ENCODE measurements at places on chromosomes 4 and X.

DNA sequence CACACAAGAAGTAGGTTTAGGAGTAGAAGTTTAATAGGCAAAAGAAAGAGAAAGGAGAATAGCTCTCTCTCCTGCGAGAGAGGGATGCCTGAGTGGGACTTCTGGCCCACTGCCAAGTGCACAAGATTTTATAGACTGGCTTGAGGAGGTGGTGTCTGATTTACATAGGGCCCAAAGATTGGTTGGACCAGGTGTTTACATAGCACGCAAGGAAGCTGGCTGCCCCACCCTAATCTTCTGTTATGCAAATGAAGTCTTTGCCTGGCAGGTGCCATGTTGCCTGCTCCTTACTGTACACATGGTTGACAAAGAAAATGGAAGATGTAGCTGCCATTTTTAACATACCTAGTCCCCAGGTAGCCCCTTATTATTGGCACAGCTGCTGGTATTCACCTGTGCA lies 170.8 kb upstream of the GATB start:
- DNase-seq, result no peak

- no peak for DNase-seq
These were observed 9.9 kb downstream of the CASK start for GRCh38 chrX:41913476-41913875.

DNA sequence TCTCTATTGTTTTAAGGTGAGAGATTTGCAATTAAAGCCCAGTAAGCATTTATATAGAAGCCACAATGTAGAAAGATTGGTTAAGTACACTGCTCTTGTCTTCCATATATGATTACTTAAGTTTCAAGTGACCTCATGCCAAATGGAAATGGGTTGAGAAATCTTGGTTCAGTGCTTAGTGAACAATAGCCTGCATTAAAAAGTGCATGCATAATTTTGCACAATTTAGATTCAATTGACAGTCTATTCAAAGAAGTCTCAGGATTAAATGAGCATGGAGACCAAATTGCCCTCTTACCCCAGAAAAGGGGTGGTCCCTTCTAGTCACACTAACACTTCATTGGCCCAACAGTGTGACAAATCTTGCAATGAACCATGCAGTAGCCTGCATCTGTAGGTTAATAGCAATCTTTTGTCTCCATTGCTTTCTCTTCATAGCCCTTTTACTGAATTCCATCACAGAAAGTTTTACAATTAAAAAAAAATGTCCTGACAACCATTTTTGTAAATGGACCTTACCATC lies 93.6 kb downstream of the HHIP start:
- DNase-seq, result no peak

DNA sequence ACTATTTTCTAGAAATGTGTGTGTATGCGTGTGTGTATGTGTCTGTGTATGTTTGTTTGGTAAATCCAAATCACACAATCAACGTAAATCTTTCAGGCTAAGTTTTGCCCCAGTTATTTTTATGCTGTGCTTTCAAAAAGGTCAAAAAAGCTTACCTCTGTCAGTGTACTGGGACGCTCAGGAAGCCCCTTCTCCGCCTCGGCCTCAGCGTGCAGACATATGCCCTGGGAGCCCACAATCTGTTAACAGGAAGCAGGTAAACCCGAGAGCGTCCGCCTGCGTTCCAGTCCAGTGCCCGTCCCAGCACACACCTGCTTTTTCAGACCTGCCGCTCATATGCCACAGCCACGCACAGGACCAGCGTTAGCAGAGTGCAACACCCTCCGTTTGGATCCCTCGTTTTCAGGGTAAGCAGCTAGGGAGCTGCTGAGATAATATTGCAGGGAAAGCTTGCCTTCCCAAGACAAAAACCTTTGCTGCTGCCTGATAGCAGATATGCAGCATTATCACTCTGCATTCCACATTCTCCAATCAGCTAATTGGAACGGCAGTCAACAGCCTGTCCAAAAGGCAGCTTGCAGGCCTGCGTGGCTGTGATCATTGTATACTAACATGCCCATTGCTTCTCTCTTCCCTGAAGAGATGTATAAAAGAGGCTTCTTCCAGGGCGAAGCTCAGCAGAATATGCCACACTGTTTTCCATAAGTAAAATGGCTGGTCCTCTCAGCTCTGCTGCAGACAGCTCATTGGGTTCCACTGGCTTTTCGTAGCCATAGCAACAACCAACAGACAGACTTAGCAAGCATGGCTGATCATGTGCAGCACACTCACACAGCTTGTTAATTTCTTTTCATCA lies at the start of gene SORBS2:
TSS of gene SORBS2 (minus strand) at position 686 of the 856 bp plus-strand sequence. CDS start 121,623 bp downstream, outside the sequence.
- DNase-seq, result no peak

- peak; percentile 57 for DNase-seq
These were observed 41.8 kb downstream of the CLCN3 start for GRCh38 chr4:169662206-169662605.

DNA sequence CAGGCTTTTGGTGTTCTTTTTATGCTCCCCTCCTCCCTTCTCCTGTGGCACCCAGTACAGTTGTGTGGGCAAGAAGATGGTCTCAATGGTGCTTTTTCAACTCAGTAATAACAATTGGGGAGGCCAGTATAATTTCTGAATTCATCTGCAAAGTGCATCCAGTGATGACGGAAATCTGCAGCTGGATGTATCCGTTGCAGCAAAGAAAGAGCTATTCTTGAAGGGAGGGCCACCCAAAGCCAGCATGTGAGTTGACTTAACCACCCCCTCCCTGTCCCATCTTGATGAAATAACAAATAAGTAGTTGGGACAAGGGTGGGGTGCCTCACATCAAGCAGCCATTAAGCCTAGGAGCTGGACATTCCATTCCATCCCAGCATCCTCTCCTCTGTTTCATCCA lies 30.7 kb downstream of the TSC22D3 start:
- DNase-seq, result no peak

DNA sequence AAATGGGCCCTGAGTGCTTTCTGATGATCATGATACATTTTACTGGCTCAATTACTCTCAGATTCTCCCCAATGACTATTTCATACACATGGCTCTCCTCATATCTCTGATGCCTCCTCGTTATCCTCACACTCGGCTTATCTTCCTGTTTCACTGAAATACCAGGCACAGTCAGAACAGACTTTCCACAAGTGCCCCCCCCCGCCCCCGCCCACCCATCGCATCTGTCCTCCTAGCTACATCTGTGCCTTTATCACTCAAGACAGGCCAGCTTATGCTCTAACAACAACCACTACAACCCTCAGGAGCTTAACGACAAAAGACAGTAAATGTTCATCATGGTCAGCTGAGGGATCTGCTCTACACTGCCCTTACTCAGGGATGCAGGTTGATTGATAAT lies 610.6 kb upstream of the DIPK2B start:
- peak; percentile 74 for DNase-seq

DNA sequence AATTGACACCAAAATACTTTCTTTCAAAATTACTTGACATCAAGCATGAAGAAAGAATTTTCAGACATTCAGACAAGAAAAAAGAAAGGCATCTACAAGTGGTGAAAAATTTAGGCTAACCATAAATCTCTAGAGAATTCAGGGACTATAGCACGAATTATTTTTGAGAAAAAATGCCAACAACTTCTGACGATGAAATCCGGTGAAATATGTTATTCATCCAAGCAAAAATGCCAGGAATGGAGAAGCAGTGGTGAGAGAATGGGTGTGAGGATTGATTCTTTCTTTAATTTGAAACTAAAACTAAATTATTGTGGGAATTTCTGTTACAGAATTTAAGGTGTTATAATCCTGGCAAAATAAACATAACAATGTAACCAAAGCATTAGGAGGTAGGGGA lies 69.4 kb upstream of the SORBS2 start:
- DNase-seq, result no peak

DNA sequence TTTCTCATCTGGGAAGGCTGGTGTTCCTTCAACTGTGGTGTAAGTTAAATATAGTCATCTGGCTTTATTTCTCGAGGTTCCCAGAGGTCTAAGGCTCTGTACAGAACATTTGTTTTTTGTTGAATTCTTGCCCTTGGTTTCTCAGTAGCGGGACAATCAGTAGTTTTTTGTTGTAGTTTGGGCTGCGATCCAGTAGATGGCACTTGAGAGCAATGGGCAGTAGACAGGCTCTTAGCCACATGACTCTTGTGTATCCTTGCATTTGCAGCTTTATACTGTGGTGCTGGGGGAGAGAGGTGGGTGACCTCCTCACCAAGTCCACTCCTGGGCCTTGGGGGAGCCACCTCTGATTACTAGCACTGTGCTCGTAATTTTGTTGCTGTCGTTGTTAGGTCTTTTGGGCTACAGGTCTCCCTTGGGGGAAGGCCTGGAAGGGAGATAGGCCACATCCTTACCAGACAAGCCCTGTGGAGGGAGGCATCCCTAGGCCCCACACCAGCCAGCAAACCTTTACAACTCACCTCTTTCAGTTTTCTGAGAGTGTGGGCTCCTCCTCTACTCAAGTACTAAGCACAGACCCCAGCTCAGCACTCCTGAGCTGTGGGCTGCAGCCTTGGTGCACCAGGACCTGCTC lies 8.1 kb downstream of the ETDB start:
- peak; percentile 28 for DNase-seq

DNA sequence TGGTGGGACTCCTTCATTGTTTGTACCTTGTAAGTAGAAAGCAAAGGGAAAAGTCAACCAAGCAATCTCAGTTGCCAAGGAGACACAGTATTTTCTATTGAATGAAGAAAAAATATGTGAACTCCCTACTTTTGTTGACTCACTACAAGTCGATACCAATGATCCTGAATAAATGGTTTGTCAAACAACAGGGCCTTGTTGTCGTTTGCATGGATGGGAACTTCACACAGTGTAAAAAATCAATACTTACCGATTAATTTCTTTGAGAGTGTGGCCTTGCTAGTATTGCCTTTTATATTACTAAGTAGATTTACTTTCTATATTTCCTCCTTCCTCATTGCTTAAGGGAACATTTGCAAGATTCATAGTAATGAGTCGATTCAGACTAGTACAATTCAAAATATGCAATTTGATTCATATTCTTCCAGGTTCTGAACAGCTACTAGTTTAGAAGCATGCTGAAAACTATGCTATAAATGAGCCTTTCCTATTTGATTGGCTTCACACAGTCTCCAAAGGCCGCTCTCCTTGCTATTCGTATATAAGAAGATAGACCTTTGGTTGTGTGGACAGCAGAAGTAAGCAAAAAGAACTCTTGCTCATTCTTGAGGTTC lies 108.0 kb downstream of the ZNF330 start:
- no peak for DNase-seq

DNA sequence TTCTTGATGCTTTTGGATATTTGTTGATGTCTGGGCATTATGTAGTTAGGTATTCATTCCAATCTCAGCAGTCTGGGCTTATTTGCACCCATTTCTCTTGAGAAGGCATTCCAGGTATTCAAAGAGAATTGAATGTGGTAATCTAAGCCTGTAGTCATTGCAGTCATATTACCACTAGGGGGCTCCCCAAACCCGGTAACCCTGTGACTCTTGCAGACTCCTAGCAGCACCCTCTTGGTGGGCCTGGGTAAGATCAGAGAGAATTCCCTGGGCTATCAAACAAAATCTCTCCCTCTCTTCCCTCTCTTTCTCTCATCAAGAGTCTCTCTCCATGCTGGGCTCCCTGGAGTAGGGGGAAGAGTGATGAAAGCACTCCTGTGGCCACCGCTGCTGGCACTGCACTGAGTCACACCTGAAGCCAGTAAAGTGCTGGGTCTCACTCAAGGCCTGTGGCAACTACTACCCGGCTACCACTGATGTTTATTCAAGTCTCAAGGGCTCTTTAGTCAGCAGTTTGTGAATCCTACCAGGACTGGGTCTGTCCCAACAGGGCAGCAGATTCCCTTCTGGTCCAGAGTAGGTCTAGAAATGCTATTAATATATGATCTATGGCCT lies 187.7 kb upstream of the NUDT10 start:
- DNase-seq, result peak; percentile 14

DNA sequence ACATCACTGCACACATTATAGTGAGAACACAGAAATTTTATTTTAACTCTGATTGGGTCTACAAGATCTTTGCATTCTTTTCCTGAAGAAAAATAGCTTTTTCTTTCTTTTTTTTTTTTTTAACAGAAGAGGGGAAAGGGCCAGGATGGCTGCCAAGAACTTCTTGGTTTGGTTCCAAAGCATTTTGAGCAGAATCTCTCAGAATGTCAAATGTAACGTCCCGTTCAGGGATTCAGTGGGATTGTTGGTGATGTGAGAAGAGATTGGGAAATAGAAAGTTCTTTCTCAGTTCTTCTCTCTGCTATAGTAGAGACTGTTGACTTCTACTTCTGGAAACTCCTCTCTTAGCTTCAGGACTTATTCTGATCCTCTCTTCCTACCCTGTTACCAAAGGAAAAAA lies 70.9 kb upstream of the CBR4 start:
- DNase-seq, result no peak

DNA sequence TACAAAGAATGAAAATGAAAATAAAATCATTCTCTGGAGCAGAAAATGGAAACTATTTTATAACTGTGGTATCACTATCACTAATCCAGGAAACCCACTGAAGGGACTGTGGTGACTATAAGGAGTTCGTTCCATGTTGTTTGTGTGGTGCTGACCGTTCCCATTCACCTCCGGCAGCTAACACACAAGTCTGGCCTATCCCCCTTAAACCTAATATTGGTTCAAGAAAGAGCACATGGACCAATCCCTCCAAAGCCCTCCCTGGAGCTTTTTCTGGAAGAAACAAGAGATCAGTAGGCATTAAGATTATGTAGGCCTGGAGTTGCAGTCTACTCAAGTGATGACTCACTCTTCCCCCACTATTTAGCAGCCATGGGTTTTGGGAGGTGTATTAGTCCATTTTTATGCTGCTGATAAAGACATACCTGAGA lies 25.9 kb upstream of the FAM241A start:
- no peak for DNase-seq

DNA sequence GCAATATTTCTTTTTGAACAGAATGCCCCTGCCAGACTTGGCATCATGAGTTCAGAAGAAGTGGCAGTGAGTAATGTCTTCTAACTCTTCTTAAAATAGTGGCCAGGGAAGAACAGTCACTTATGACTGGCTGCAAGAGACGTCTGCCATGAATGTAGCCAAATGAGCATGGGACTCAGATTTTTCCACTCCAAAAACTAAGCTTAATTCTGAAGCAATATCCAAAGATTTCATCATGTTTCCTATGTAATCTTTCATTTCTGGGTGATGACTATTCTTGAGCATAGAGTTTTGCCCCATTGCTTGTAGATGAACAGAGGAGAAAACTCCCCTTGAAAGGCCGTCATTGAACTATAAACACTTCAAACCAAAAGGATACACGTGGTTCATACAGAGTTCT lies 11.8 kb downstream of the AMBN start:
- no peak for DNase-seq

GRCh38 chrX:72126539-72127140 lies 5.1 kb downstream of the RTL5 start:
- peak; percentile 80 for DNase-seq

DNA sequence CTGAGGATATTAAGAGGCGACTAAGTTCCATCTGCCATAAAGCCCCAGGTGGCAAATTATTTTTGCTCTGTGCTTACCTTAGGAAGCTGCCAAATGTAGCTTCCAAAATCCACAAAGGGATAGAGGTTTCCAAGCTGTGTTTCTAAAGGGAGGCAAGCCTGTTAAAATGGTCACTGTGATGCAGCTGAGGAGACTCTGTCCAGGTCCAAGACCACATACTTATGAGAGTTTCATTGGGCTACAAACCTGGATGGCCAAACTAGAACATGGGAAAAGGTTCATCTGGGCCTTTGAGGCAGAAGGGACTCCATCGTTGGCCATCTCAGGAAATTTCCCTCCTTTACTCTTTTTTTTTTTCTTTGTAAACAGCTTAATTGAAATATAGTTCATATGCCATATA lies 306.9 kb upstream of the FGF13 start:
- DNase-seq, result no peak

- no peak for DNase-seq
These were observed 32.5 kb upstream of the AADAT start for GRCh38 chr4:170122252-170122651.

- no peak for DNase-seq
These were observed 149.0 kb upstream of the SCML1 start for GRCh38 chrX:17588303-17588702.

- no peak for DNase-seq
These were observed 84.1 kb downstream of the BMPR1B start for GRCh38 chr4:94841864-94842221.

All from erythroblast (primary cell).